ENCODE measurements at places on chromosomes 12 and 14.

DNA sequence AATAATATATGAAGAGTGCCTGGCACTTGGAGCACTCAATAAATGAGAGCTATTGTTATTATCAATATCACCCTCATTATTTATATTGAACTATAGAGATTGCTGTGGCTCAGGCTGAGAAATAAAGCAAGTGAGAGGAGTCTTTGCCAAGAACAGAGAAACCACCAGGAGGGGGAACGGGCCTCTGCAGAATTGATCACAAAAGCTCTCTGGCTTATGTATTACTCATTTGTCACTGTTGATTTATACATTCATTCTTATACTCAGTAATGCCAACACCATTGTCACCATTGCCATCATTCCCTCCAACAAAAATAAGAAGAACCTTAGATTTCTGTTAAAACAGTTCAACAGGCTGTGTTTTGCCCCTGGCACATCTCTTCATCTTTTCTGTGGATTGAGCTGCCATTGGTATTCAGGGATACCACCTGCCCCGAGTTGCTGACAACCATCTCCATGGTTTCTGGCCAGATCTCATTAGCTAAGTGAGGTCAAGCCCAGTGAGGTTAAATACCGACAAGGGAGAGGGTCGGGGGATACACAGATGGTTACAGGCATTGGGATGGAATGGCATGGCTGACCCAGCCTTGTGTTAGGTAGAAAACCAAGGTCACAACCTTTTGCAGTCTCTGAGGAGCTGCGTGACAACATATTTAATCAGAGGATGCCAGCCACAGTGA is 21.8 kb upstream of the PCNX1 start:
- no peak for DNase-seq

DNA sequence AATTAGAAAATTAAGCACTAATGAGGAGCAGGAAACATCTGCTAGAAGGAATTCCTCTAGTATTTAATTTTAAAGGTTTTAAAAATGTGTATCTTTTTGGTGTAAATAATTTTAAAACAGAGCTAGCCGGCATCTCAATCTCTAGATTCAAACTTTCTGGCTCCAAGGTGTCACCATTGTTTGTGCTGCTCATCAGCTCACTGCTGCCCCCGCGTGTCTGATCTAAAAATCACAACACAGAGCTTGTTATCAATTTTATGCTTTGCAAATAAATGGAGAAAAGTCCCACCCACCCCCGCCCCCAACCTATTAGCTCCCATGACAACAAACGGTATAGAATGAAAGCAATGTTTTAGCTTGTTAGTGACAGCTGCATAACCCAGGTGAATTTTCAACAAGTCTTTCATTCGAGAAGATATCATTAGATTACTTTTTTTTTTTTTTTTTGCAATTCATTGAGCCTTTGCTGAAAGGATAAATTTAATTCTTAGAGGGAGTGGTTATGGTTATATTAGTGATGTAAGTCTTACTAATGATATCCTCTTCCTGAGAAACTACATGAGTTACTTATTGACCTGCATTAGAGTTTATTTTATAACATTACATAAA is 11.3 kb upstream of the ABHD12B start:
- peak; percentile 89 for DNase-seq

GRCh38 chr14:72633551-72633950 is 260.4 kb downstream of the DPF3 start:
- no peak for DNase-seq

- DNase-seq, result no peak
Observed at GRCh38 chr12:77343291-77343690, 277.9 kb upstream of the E2F7 start.

DNA sequence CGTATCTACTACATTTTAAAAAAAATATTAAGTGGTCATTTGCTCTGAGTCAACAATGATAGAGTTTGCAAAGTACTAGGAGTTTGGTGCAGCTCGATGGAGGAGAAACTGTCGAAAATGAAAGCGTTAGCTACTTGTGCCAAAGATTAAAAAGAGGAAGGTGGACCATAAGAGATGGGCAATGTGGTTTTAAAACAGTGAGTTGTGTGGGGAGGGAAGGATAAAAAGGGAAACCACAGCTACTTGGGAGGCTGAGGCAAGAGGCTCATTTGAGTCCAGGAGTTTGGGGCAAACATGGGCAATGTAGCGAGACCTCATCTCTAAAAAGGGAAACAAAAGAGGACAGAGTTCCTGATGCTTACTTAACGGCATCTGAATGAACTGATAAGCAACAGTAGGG is 18.2 kb upstream of the STRAP start:
- no peak for DNase-seq

DNA sequence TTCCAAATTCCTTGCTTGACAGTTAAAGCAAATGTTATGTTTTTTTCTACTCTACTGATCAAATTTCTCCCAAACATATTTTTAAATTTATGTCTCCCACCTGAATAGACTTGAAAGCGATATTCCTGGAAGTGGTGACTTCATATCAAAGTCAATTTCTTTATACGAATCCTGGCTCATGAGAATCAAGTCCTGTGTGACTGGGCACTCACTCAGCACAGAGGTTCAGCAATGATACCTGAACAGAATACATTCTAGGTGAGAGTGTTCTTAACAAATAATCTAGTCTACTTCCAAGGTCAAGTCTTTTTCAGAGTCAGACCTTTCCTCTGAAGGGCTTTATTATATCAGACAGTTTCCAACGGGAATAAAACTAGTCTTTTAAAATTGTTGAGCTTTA is 1070.6 kb downstream of the TRHDE start:
- no peak for DNase-seq

- DNase-seq, result no peak
Observed at GRCh38 chr14:78524766-78525165, 354.6 kb downstream of the NRXN3 start.

DNA sequence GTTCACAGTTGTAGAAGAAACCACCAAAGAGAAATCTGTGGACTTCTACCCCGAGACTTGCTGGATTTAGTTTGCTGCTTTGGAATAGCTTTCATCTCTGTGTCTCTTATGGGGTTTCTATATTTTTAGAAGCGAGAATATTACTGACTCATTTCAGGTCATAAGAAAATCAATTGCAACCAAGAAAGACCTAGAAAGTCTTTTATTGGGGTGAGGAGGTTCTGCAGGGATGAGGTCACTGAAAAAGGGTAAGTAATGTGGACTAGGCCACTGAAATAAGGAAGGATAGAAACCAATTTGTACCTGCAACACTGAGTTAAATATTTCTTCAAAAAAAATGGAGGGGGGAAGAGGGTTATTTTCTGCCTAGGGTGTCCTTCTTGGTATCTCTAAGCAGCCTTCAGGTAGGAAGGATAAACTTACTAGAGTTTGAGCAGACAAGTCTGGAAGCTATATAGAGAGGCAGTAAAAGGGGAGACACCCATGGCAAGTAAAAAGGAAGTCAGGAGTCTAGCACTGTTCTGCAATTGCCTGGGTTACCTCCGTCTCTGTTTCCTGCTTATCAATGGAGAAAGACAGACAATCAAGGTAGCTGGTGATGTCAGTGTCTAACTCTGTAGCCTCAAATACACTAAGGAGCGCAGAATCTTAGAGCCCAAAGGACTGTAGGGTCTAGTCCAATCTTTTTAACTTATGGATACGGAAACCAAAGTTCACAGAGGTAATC is 19.6 kb upstream of the KERA start:
- no peak for DNase-seq

DNA sequence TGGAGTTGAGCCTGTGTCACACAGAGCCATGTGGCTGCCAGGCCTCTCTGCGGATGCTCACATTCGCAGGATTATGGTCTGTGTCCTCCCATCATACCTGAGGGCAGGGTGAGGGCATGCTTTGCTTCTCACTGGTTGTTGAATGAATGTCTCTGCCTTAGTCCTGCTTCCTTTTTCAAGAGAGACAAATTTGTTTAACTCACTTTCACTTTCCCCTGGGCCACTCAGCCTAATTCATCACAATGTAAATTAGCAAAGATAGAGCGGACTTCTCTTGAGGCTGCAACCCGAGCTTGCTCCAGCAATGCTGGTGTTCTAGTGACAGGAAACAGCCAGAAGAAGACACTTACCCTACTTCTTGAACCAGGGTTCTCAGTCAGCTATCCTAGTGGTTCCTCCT is 35.5 kb upstream of the PAX9 start:
- no peak for DNase-seq

GRCh38 chr14:95663226-95663797 is 22.9 kb upstream of the TCL1B start:
- no peak for DNase-seq

- no peak for DNase-seq
Observed at GRCh38 chr12:121520586-121521086, 60.2 kb downstream of the KDM2B start.

DNA sequence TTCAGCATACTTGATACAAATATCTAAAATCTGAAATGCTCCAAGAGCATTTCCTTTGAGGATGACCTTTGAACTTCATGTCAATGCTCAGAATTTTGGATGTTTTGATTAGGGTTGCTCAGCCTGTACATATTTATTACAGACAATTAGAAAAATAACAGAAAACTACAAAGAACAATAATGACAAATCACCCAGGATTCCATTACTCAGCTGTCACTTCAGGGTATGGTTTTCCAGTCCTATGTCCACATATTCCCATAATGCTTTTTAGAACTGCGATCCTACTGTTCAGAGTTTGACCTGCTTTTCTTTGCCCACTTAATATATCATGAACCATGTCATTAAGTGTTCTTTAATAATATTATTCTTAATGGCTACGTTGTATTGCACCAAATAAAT is 11.4 kb downstream of the DLGAP5 start:
- DNase-seq, result no peak

DNA sequence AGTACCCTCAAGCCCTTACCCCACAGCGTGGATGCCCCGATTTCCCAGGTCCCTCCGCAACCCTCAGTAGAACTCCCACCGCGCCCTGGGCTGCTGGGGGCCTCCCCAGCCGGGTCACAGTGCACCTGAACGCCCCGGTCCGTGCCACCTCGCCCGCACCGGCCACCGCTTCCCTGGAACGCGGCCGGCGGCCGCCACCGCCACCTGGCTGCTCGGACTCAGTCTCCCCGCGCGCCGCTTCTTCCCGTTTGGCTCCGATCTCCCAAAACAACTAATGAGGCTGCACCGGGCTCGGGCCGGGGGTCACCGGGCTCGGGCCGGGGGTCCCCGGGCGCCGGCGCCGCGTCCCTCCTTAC is 1.0 kb downstream of the ITPK1 start:
- no peak for DNase-seq

DNA sequence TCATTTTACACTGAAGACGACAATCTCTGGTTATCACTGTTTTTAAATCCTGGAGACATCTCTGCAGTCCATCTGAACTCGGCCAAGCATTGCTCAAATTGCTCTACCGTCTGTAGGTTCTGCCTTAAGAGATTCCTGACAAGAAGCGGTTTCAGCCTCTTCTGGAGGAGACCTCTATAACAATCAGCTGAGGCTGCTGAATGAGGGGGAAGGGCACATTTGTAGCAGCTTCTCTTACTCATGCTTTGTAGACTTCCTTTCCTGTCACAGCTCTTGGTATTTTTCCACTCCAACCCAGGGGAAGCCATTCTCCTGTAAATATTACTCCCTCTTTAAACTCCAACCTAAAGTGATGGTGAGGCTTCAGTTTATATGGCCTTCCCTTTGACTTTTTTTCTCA is 3.0 kb downstream of the ARG2 start:
- DNase-seq, result peak; percentile 62

- DNase-seq, result peak; percentile 66
Observed at GRCh38 chr12:110846615-110847566, at the start of gene CCDC63. CCDC63 (plus strand) TSS chr12:110846987; CDS start chr12:110852955, 5,968 bp downstream.

GRCh38 chr12:32072102-32072501 is 34.5 kb upstream of the BICD1 start:
- DNase-seq, result no peak

DNA sequence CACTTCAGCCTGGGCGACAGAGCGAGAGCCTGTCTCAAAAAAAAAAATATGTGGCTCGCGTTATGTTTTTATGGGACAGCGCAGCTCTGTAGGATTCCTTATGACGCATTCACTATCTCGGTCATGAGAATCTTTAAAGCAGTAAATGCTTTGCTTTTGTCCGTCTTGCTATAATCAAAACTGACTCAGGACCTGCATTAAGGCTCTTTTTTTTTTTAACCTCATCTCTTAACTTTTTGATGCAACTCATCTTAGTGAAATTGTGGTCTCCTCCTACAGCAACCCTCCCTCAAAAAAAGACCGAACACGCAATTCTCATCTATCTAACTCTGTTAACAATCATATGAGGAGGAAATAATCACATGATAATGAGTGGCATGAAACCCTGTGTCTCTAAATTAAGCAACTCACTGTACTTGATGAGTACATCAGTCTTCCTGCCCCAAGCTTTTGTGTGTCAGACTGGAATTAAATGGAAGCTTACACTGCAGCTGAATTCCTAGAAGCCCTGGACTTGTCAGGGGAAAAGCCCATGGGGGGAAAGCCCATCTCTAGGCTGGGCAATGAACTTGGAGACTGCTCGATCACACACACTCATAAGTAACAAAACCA is 4.3 kb downstream of the P2RX4 start:
- no peak for DNase-seq

DNA sequence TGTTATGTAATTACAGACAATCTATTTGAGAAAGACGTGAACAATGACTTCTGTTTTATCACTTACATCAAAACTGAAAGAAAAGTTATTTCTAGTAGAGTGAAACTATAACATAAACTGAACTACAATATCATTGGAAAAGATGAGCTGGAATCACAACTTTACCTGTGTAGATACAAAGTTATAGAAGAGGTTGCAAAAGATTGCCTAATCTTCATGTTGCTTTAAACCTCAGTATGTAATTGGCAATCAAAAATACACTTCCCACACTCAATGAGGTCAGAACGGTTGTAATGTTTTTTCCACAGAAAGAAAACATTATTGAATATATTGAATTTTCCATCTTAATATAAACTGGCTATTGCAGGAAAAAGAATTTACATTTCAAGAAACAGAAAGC is 37.7 kb upstream of the GXYLT1 start:
- DNase-seq, result no peak

All from head of caudate nucleus (tissue), 42 donors.